Head of caudate nucleus (tissue), 42 donors: ENCODE measurements at places on chromosomes 7 and 10.
A peak's percentile ranks its signal among the peaks of the same experiment; 100 is the strongest.

DNA sequence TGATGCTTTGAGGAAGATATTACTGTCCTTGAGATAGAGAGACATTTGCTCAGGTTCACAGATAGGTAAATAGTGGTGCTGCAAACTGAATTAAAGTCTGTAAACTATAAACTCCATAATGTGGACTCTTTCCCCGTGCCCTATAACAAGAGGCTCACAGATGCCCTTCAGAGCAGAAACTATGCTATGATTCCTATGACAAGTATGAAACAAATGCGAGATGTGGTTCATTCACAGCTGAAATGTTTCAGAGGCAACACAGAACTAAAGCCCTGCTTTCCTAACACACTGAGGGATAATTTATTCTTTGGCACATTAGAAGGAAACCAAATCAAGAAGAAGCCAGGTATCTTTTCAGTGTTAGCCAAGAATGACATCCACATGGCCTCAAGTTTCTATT is 13.4 kb downstream of the CHUK start:
- DNase-seq = no peak

DNA sequence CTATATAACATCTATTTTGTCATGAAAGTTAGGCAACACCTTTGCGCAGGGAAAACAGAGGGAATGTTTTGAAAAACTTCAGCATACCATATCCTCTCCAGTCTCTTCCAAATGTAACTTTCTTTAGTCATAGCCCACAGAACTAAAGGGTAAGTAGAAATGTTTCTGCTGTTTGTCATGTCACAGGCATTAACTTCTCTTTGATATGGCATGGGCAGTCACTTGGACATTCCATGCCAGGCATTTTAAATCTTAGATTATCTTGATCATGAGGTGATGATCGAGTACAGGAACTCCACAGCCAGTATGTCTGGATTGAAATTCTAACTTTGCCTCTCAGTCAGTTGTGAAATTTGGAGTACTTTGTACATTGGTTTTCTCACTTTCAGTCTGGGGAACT is 27.5 kb upstream of the ETV1 start:
- no peak for DNase-seq

DNA sequence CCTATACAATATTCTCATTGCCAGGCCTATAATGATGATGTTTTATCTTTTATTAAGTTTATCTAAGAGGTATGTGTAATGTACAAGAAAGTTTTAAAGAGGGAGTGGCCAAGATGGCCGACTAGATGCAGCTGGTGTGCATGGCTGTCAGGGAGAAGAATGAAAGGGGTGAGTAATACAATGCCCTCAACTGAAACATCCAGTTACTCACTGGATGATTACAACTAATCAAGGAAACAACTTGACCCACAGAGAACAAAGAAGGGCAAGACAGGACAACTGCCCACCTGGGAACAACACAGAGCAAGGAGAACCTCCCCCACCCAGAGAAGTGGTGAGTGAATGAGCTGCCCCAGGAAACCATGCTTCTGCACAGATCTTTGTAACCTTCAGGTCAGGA is 880.0 kb upstream of the LRRTM3 start:
- no peak for DNase-seq

GRCh38 chr7:135714534-135715009 is 13.4 kb downstream of the SLC13A4 start:
- DNase-seq = no peak

- no peak for DNase-seq
Measured at GRCh38 chr10:29377333-29377961, 88.6 kb downstream of the LYZL1 start.

DNA sequence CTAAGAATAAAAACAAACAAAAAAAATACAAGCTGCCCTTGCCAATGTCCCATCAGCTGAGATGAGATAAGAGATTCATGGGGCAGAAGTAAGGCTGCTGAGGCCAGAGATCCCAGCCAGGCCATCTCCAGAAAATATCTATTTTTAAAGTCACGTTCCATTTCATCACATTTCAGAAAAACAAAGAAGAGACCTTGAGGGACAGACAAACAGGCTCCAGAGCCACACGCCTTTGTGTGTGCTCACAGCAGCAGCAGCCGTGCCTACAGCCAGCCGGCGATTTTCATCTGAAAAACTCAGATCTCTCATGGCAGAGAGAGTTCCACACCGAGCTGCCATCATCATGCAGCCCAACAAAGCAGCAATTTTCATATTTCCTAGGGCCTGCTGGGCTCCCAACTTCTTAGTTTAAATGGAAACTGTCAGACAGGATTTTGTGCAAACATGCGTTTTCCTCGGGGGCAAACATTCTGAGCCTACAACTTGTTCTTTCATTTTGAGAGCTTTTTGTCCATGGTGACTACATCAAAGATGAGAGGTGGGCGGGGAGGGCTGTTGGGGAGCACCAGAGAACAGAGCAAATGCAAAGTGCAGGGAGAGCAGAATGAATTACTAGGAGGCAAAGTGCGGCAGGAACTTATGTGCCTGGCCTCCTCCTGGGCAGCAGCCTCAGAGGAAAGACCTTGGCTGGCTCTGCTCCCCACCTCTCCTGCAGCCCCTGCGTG is 38.8 kb downstream of the DLG5 start:
- peak; percentile 13 for DNase-seq

DNA sequence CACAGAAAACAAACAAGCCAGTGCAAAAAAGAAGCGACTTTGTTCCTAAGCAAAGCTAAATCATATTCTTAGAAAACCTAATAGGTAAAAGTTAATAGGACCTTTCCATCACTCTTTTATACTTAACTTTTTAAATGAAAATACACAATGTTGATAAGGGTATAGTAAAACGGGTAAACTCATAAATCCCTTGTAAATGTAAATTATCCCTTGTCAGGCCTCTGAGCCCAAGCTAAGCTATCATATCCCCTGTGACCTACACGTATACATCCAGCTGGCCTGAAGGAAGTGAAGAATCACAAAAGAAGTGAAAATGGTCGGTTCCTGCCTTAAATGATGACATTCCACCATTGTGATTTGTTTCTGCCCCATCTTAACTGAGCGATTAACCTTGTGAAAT is 76.4 kb downstream of the GSAP start:
- no peak for DNase-seq

DNA sequence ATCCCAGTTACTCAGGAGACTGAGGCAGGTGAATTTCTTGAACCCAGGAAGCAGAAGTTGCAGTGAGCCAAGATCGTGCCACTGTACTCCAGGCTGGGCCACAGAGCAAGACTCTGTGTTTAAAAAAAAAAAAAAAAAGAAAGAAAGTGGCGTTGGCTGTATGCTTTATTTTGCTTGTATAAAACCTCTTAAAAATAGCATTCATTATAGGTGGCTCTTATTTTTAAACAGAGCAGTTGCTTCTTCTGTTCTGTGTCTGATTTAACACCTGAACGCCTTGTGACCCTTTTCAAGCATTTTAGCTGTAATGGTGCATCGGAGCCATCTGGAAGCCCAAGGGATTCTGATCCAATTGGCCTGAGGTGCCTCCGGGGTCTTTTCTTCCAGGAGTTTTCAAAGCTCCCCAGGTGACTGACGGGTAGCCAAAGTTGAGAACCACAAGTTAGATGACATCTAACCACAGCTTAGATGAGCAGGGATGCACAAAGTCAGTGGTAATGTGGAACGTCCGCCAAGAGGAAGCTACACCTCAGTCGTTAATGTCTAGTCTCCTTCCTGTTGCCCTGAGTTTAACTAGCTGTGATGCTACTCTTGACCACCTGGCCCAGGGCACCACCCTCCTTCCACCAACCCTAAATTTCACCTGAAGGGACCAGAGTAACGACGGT is 274.6 kb upstream of the KLF6 start:
- no peak for DNase-seq

GRCh38 chr7:22277375-22277774 is 79.6 kb downstream of the RAPGEF5 start:
- DNase-seq = no peak

GRCh38 chr10:37957841-37958240 is 18.6 kb downstream of the ZNF25 start:
- DNase-seq = no peak

- no peak for DNase-seq
Measured at GRCh38 chr10:30606313-30606712, 23.2 kb downstream of the LYZL2 start.

- DNase-seq = peak; percentile 44
Measured at GRCh38 chr7:51067757-51068156, 248.9 kb downstream of the COBL start.

DNA sequence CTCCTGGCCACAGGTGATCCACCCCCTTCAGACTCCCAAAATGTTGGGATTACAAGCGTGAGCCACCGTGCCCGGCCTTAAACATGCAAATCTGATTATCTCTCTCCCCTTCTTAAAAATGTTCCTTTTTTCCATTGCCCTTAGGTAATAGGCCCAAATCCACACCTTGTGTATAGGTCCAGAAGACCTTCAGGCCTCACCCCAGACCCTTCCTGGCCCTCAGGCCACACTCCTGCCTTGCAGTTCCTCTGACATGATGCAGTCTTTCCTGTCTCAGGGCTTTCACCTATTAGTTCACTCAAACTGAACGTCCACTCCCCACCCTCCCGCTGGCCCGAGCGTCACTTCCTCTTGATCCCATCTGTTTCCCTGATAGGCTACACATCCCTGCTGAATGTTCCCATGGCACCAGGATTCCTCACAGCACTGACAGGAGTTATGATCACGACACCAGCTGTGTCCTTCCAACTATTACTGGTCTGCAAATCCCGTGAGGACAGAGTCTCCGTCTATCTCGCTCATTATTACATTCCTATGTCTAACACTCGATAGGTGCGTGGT is 46.4 kb downstream of the DENND2A start:
- DNase-seq = no peak

DNA sequence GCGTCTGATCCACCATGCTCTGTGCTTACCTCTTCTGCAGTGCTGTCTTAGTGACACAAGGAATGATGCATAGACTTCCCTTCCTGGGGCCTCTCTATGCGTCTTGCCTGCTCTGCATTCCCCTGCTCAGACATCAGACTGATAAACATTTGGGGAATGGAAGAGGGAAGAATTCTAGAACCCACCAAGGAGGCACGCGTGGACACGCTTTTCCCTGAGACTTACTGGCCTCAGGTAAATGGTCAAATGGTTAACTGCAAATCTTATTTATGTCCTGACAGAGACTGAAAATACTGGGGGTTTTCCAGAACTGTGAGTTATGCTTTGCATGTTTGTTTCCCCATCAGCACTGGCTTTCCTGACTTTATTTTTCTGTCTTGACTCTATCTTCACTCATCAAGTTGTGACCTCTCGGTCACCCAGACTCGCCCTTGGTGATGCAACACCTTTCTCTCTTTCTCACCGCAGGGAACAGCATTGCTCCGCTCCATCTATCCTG is 285.9 kb upstream of the FZD8 start:
- no peak for DNase-seq

- no peak for DNase-seq
Measured at GRCh38 chr10:33087922-33088321, 129.9 kb upstream of the ITGB1 start.

DNA sequence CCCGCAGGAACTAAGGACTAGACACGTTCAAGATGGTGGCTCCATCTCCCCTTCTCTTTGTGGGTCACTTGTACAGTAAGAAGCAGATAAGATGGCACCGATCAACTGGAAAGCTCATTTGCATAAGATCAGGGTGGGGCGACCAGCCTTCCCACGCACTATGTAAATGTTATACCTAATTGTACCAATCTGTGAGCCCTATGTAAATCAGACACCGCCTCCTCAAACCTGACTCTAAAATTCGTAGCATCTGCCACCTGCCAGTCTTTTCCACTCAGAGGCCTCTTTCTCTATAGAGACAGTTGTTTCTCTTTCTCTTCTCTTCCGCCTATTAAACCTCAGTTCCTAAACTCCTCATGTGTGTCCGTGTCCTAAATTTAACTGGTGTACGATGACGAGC is 324.5 kb downstream of the PHF14 start:
- DNase-seq = no peak

- DNase-seq = no peak
Measured at GRCh38 chr10:113553149-113553548, 296 bp downstream of the HABP2 start.

DNA sequence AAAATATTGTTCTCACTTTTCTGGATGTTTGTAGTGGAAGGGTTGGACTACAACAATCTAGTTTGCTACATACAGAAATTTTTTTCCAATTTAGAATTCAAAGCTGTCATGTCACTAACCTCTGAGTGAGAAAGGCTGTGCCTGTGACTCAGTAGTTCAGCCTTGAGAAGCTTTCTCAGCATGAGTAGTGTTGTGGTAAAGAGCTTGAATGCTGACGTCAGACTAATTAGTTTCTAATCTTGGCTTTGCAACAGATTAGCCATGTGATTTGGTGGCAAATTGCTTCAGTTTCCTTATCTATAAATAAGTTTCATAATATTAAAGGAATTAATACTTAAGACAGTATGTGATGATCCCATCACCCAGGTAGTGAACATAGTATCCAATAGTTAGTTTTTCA is 83.8 kb downstream of the ABCA13 start:
- no peak for DNase-seq

GRCh38 chr7:158351481-158351880 is 236.1 kb downstream of the PTPRN2 start:
- DNase-seq = no peak

- DNase-seq = no peak
Measured at GRCh38 chr10:104897696-104898095, 256.6 kb downstream of the SORCS3 start.

GRCh38 chr7:35816514-35816913 is 15.7 kb downstream of the SEPTIN7 start:
- no peak for DNase-seq

DNA sequence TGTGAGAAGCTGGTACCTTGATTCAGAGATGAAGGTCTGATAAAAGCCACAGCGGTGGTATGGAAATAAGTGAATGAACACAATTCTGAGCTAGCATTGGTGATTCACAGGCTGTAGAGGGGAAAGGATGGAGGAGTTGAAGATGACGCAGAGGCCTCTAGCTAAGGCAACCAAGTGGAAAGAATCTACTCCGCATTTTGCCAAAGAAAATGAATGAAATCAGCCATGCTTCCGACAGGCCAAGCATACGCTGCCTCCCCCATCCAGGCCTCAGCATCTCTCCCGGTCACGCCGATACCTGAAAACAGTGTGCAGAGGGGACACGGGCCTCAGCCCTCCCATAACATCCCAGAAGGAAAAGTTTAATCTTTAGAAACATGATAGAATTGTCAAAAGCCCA is 124.3 kb upstream of the UNC5B start:
- no peak for DNase-seq

- no peak for DNase-seq
Measured at GRCh38 chr10:1241322-1241890, 185.2 kb downstream of the WDR37 start.

GRCh38 chr10:3889961-3890522 is 105.0 kb upstream of the KLF6 start:
- DNase-seq = no peak

DNA sequence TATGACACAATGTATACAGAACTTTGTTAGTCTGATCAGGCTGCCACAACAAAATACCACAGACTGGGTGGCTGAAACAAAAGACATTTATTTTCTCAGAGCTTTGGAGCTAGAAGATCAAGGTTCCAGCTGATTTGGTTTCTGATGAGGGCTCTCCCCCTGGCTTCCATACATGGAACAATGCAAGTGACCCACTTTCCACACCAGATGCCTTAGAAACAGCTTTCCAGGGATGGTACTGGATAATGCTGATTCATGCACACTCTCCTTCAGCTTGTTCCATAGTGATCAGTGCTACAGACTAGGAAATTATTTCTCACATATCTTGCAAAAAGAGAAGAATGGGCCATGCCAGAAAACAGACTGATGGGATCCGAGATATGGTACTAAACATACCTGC is 1274.9 kb upstream of the SORCS1 start:
- DNase-seq = no peak

- DNase-seq = no peak
Measured at GRCh38 chr10:53622201-53622600, 849.6 kb upstream of the MBL2 start.
